Central memory CD8-positive, alpha-beta T cell (primary cell): ENCODE measurements at places on chromosomes 5 and 9.

DNA sequence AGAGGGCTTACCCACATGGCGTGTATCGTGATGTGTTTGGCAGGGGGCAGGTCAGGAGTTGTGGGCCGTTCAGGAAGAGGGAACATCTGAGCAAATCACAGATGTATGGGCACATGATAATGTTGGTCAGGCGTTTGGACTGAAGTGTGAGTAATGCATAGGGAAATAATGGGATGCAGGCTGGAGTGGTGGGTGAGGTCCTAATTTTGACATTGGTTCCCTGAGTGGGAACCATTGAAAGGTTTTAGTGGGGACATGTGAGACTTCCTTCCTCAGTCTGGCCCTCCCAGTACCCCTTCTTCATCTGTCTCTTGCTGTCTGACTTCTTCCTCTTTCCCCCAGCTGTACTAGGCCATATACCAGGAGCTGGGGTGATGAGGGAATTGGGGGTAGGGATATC, 7.6 kb downstream of the OTULIN start:
- no peak for DNase-seq

- no peak for DNase-seq
Observed at GRCh38 chr5:54383941-54384340, 71.6 kb upstream of the HSPB3 start.

- DNase-seq, result no peak
Observed at GRCh38 chr5:162911873-162912272, 525.5 kb upstream of the CCNG1 start.

- no peak for DNase-seq
Observed at GRCh38 chr9:91502475-91502874, 78.8 kb upstream of the NFIL3 start.

DNA sequence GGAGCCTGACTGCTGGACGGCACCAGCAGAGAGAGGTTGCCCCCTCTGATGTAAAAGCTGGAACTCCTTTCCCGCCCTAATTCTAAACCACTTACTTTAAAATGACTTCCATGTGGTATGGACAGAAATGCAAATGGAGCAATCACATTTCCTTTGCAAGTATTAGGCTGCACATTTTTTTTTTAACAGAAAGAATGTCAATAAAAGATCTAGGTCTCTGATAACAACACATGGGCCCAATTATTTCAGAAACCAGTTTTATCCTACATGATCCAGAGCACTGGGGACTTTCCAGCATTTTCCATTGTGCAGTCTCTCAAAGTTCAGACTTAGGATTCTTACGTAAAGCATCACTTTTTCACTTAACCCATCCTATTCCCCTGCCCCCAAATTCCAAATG, 203.7 kb downstream of the NXNL2 start:
- no peak for DNase-seq

GRCh38 chr9:16532272-16532671, 338.2 kb downstream of the BNC2 start:
- DNase-seq, result no peak

DNA sequence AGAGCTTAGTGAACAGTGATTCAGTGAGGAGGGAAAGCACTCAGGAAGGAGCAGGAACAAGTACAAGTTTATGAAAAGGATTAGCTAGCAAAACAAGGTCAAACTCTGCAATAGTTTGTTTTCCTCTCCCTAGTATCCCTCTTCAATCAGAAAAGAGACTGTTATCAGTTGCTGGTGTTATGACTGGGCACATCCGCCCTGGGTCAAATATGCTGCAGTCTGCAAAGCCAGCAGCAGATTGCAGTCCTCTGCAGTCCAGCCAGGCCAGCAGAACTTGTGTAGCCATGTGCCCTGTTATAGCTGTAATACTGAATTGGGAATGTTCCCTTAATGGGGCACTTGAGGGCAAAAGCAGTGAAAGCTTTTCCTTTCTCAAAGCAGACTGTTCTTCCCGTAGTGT, 12.0 kb downstream of the PCDHAC2 start:
- DNase-seq, result no peak

GRCh38 chr9:93655621-93656425, 79.4 kb downstream of the PHF2 start:
- DNase-seq, result no peak

DNA sequence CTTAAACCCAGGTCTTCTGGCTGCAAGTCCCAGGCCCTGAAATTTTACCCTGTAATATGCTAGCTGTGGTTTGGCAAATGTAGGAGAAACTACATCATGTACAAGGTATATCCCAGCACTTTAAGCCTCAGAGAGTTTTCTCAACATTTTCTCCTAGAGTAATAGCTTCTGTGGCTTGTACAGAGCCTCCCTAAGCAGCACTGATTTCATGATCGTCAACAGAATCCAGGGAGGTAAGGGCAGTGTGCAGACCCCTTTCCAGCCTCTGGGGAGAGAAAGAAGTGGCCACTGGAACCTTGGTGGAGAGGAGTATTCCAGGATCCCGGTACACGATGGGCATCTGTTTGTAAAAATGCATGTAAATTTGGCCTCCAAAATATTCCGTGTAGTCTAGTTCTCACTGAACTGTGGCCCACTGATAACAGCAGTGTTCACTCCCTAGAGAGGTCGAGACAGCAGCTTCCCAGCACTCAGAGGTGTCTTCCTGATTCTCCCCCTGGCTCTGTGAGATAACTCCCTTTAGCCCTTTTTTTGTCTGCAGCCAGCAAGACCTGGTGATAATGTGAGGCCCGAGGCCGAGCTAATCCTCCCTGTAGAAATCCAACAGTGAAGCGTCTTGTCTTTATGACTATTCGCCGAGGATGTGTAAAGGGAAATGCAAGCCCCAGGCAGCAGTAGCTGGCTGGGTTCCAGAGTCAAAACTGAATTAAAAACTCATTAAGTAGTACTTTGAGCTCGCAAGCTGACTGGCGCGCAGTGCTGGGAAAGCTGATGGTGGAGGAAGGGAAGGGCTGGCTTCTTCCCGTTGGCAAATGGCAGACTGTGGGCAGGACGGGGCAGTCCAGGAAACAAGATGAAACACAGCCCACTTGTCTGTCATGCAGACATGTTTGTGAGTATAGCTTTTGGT, 59.0 kb downstream of the MAP1B start:
- no peak for DNase-seq

- no peak for DNase-seq
Observed at GRCh38 chr9:15936306-15936921, 383.6 kb downstream of the CCDC171 start.

DNA sequence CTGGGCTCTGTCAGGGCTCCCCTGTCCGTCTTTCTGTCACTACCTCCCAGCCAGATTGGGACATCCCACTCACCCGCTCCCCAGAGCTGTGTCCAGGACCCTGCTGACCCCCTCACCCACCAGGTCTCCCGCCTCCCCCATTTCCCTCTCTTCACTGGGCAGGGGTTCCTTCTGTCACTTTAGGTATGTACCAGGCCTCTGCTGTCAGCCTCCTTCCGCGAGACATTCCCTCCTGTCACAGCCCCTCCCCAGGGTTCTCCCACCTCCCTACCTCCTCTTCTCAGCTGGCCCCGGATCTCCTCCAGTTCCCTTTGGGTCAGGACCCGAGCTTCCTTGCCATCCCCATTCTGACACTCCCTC, 488 bp downstream of the POLR1E start:
- no peak for DNase-seq

DNA sequence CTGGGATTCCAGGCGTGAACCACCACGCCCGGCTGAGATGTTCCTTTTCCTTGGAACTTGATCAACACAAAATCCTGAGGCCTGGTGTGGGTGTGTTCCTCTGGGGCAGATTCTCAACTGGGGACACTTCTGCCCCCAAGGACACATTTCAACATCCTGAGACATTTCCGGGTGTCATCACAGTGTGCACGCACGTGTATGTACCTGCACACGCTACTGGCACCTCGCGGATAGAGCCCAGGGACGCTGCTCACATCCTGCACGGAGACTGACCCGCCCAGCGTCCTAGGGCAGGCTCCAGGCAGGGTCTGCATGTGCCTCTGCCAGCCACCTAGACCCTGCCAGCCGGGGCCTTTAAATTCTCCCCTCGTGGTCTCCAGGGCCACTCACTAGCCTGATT, 8.0 kb downstream of the SAPCD2 start:
- no peak for DNase-seq

- DNase-seq, result no peak
Observed at GRCh38 chr9:110537841-110538646, 41.5 kb downstream of the SVEP1 start.

DNA sequence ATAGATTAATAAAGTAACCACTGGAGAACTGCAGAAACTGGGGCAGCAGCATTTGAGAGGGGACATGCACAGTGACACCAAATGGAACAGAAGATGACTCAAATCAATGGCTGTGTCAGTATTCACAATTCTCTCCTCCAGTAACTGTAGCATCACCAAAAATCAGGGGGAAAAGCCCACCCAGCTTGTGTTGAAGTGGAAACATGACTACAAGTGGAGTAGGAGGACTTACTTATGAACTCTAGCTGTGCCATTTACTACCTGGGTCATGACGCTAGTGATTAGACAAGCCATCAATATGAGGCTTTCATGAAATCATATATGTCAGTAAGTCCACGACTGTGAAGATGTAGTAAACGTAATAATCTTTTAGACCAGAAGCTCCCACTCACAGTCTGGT, 199.8 kb upstream of the PTGER4 start:
- no peak for DNase-seq

DNA sequence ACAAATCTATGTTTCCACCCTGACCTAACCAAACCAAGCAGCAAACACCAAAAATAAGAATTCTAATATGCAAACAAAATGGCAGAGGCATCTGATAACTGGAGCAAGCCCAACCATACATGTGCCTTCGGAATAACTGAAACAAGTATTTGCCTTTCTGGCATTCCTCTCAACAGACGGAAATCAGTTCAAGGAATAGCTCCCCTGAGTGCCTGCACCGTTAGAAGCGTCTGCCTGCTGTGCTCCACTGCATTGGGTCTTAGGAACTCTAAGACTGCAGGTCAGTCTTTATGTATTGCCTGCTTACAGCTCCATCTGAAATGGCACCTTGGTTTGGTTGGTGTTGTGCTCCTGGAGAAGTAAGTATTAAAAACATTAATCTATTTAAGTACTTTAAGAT, 98.5 kb downstream of the MRPS27 start:
- no peak for DNase-seq

GRCh38 chr5:36613241-36613640, 6.8 kb downstream of the SLC1A3 start:
- no peak for DNase-seq

DNA sequence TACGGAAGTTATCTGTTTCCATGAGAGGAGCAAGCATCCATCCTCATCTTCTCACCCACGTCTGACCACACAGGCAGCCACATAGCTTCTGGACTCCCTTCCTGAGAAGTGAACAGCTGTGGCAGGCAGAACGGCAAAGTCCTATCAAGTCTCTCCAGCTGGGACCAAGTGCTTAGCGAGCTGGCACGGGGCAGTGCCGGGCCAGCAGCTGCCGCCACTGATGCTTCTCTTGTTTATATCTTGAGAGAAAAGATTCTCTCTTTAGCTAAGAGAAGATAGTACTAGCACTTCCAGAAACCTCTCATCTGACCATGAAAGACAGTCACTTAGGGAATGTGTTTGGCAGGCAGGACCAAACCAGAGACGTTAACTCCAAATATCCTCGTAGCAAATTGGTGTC, 37.2 kb downstream of the PLAC8L1 start:
- no peak for DNase-seq

- DNase-seq, result no peak
Observed at GRCh38 chr5:104512063-104512825, 949.7 kb upstream of the NUDT12 start.

- no peak for DNase-seq
Observed at GRCh38 chr5:151021746-151022145, 1.4 kb downstream of the GPX3 start.

- DNase-seq, result no peak
Observed at GRCh38 chr5:158869092-158869491, 230.6 kb downstream of the EBF1 start.

DNA sequence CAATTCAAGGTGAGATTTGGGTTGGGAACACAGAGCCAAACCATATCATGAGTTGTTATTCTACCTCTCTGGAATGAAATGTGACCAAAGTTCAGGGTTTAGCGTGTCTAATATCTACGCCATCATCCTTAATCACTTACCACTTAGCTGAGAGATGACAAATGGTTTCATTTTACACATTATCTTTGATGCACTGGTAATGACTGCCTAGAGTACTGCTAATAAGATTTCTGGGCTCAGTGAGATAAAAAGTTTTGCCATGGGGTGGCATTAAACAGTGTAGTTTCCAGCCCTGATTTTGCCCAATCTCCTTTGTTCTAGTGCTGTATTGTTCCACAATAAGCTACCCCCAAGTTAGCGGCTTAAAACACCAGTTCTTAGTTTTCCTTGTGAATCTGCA, 367.2 kb downstream of the MLLT3 start:
- no peak for DNase-seq

GRCh38 chr5:87361031-87361445, 51.7 kb downstream of the CCNH start:
- no peak for DNase-seq

- no peak for DNase-seq
Observed at GRCh38 chr5:104126980-104127379, 564.4 kb upstream of the NUDT12 start.

DNA sequence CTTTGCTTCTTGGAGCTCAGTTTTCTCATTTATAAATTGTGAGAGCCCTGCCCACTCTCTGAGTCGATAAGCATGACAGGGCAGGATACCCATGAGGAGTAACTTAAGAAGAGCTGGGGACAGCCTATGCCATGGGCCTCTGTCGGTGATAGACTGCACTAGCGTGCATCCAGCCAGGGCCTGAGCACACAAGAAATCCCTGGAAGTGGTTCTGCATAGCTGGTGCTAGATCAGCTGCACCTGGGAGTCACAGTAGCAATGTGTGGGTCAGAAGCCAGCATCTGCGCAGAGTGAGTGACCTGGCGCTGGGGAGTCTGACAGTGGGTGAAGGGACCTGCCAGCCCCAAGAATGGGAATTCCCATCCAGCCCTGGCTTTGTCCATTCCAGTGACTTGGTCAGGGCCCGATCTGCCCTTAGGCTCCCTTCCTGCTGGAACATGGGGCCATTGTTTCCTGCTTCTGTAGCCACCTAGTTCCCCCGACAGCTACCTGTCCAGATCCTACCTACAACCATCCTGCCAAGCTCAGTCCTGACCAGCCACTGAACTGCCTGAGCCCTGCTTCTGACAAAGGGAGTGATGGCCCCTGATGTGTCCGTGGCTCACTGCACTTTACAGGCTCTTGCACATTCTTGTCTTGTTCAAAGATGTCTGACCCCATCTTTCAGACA, 35.9 kb upstream of the NANS start:
- DNase-seq, result no peak
